ENCODE measurements at places on chromosomes 12 and 14. TPM values are rescaled to one million over a fixed set of nuclear protein-coding genes. Genes with fewer than 3 reads are reported as not detected.
A peak's percentile ranks its signal among the peaks of the same experiment; 100 is the strongest.

GRCh38 chr12:15268927-15269552, 47.8 kb upstream of the RERG start:
- no peak overlapping the region for H3K4me3 ChIP-seq
- no peaks in the 10 kb centered on the region for H3K27me3 ChIP-seq
- H3K36me3 ChIP-seq = no peaks in the 10 kb centered on the region
- no peak overlapping the region for H3K27ac ChIP-seq
- no peaks in the 10 kb centered on the region for H3K4me1 ChIP-seq
- peak; percentile 43 for DNase-seq

GRCh38 chr14:105410642-105411016, 9.0 kb upstream of the MTA1 start:
- no peak overlapping the region for H3K27ac ChIP-seq
- H3K4me3 ChIP-seq = no peak overlapping the region
- no peaks in the 10 kb centered on the region for H3K36me3 ChIP-seq
- DNase-seq = no peak
- H3K4me1 ChIP-seq = peaks cover 7% of the 10 kb centered on the region
- peaks cover 34% of the 10 kb centered on the region for H3K27me3 ChIP-seq

GRCh38 chr14:99131632-99132271, 140.2 kb downstream of the BCL11B start:
- H3K4me1 ChIP-seq = no peaks in the 10 kb centered on the region
- no peaks in the 10 kb centered on the region for H3K36me3 ChIP-seq
- H3K27me3 ChIP-seq = no peaks in the 10 kb centered on the region
- no peak for DNase-seq
- H3K27ac ChIP-seq = no peak overlapping the region

- no peak for DNase-seq
- no peaks in the 10 kb centered on the region for H3K27me3 ChIP-seq
- H3K4me1 ChIP-seq = peaks cover 6% of the 10 kb centered on the region
- no peaks in the 10 kb centered on the region for H3K36me3 ChIP-seq
- no peak overlapping the region for H3K27ac ChIP-seq
Observed at GRCh38 chr12:111993292-111994150, 19.4 kb downstream of the TMEM116 start.

DNA sequence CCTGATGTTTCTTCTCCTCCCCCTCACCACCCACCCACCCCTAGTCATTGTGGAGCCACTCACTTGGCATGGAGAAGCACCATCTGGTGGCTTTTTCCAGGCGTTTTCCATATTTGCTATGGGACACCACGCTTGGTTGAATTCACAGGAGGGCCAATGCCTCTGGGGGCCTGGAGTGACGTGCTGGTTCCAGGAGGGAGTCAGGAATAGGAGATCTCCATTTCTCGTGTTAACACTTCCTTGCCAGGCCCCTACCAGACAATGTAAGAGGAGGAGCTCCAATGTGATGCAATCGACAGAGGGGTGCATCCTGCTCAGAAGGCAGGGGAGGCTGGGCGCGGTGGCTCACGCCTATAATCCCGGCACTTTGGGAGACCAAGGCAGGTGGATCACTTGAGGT, 21.6 kb upstream of the TESC start:
- H3K4me3 ChIP-seq = no peak overlapping the region
- no peaks in the 10 kb centered on the region for H3K27me3 ChIP-seq
- no peaks in the 10 kb centered on the region for H3K4me1 ChIP-seq

DNA sequence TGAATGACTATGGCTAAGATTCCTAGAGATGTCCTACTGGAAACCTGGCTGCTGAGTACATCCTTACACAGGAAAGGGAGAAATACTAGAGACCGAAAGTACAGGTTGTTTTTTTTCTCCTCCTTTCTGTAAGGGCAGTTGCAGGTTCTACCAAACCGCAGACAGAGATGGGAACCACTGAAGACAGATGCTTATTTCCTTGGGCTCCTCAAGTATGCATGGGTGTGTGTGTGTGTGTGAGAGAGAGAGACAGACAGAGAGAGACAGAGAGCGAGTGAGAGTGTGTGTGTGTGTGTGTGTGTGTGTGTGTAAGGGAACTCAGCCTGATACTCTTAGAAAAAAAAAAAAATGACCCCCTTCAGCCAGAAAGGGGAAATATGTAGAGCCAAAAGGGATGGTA, 42.5 kb downstream of the MAP4K5 start:
- no peak overlapping the region for H3K4me3 ChIP-seq
- H3K27me3 ChIP-seq = no peaks in the 10 kb centered on the region
- no peaks in the 10 kb centered on the region for H3K4me1 ChIP-seq

- no peaks in the 10 kb centered on the region for H3K36me3 ChIP-seq
- no peak overlapping the region for H3K4me3 ChIP-seq
- no peaks in the 10 kb centered on the region for H3K27me3 ChIP-seq
- no peaks in the 10 kb centered on the region for H3K4me1 ChIP-seq
- no peak for DNase-seq
Observed at GRCh38 chr14:86756521-86757190, 1226.7 kb downstream of the FLRT2 start.

The NGB gene
- polyA plus RNA-seq = 3.1 TPM
